Spinal cord (tissue), 10 donors: ENCODE measurements at places on chromosomes 2 and 18.

DNA sequence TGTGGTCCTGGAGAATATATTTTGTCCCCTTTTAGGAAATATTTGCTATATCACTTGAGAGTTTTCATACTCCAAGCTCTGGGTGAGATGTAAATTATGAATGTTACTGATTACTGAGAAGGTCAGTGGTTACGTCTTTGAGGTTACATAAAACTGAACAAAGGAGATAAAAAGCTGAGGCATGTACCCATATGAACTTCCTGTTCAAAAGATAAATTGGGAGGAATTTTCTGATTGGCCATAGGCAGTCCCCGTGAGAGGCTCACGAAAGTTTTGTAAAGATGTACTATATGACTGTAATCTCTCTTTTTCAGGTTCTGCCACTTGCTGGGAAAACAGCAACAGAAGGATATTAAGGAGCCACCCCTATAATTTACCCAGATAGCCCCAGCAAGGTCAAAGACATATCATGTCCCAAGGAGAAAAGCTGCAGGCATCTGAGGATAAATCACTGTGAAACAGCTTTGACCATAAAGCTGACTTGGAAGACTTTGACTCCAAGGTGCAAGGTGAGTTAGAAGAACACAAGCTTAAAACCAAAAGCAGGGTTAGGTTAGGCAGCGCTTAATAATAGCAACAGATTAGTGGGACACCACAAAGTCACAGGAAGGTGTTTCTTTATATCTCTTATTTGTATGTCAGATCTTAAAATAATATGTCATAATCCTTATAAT is 90.4 kb downstream of the OSBPL6 start:
- no peak for DNase-seq

DNA sequence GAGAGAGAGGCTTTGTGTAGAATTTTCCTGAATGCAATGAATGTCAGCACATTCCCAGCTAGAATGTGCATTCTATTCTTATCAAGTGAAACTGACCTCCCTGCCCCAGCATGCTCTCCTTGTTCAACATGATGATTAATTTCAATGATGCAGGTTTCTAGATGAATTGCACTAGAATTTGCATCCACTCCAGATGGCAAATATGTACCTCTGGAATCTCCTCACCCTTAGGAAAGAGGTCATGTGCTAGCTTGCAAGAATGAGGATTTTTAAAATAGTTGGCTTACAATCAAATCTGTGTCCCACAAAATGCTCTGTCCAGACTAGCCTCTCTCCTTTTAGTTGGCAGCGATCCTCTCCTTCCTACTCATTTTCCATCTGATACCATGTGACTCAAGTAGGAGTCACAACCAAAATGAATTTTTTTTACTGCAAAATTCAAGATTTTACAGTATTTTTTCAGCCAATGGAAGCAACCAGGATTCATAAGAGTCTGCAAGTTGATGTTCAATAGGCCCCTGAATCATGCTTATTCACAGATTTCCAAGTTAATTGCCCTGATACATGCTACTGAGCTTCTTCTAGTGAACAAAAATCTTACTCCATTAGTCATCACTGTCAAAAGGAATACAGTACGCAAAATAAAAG is 21.0 kb upstream of the STAT4 start:
- no peak for DNase-seq

DNA sequence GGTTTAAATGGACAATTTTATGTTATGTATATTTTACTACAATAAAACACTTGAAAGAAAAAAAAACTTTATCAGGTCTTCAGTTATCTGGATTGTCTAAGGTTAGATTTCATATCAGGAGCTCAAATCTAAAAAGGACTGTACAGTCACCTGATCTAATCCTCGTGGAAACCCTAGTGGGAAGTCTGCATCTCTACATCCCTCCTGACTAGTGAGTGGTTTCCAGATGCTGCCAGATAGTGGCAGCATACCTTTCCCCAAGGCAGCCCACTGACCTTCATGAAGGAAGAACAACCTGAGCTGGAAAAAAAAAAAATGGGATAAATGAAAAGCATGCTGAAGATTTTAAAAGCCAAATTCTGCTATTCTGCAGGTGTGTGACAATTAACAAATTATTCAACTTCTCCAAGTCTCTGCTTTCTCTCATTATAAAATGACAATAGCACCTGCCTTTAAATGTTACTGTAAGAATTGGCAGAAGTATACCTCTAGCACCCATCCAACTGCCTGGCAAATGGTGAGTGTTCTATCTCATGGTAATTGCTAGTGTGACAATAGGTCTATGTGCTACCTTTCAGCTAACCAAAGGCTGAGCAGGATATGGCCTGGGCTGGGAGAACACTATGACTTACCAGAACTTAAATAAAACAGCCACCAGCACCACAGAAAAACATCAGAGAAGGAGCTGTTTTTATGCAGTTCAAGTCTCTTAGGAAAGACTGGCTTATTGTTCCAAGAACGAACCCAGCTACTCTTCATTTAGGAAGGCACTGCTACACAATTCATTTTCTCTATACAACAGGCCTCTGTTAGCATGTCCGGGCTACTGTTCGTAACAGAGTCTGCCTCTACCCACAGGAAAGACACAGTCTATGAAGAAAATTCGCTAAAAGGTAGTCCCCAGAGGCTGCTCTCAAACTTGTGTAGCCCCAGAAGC is 8.6 kb downstream of the CLASP1 start:
- no peak for DNase-seq

GRCh38 chr18:45526114-45526841 is 89.0 kb upstream of the SLC14A2 start:
- DNase-seq = peak; percentile 68

DNA sequence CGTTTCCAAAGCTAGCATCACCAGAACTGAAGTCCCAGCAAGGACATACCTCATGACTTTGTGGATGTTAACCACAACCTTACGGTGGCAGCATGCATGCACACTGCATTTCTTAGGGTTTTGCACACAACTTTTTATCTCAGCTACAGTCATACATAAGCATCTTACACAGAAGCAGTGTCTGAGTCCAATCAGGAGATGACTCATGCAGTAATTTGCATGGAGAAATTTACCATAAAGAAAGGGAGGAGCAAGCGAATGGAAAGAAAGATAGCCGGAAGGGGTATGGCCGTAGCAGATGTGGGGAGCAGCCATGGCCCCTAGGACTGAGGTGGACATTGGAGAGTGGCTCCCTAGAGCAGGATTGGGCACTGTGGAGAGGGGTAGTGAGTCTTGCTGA is 522.5 kb downstream of the GALR1 start:
- DNase-seq = no peak

- no peak for DNase-seq
Observed at GRCh38 chr2:1544478-1545069, 131.3 kb downstream of the TPO start.

GRCh38 chr18:47985866-47986265 is 55.4 kb upstream of the SMAD2 start:
- DNase-seq = no peak

DNA sequence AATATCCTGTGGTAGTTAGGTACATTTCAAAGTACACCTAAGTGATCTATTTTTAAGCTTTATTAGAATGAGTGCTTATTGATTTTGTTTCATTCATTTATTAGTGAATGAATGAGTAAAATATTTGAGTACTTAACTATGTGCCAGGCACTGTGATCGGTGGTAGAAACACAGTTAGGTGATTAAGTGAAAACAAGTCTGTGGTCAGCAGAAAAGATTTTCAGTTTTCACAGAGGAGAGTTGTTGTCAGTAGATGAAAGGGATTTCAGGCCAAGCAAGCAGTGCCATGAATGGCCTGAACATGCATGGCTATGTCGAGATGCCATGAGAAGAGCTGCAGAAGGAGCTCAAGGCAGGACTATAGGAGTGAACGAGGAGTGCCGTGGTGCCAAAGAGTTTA is 85.9 kb downstream of the SPTBN1 start:
- no peak for DNase-seq

DNA sequence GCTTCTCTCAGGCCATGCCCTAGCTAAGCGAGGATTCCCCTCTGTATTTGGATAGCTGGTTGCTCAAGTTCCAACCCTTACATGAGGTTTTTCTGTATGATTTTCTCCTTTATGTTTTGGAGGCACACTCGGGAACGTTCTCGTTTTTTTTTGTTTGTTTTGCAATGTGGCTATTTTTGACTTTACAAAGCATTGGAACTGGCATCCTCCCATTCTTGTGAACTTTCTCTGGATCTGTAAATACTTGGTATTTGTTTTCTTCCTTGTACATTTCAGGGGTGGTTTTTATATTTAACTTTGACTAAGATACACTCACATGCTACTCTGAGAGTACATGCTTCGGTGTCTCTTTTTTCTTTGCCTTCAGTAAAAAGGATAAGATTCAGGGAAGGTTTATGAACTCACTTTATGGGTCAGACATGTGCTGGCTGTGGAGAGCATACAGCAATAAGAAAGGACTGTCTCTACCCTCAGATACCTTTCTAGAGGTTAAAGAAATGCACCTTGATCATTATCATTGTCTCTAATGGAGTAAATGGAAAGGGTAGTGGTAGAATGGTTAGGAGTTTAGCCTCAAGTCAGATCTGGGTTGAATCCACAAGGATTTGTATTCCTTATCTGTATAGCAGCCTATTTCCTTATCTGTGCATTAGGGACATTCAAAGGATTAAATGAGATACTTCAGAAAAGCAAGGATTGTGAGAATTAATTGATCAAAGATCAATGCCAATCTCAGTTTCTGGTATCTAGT is 61.9 kb downstream of the MEIS1 start:
- no peak for DNase-seq

DNA sequence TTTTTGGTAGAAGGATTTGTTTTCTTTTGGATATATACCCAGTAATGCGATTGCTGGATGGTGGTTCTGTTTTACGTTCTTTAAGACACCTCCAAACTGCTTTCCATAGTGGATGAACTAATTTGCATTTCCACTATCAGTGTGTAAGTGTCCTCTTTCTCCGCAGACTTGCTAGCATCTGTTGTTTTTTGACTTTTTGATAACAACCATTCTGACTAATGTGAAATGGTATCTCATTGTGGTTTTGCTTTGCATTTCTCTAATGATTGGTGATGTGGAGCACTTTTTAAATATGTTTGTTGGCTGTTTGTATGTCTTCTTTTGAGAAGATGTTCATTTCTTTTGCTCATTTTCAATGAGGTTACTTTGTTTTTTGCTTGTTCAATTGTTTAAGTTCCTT is 260.9 kb upstream of the CWC22 start:
- no peak for DNase-seq

- DNase-seq = no peak
Observed at GRCh38 chr2:37868866-37869265, 56.2 kb upstream of the RMDN2 start.

GRCh38 chr2:208686665-208687064 is 280.1 kb downstream of the PTH2R start:
- no peak for DNase-seq

- DNase-seq = no peak
Observed at GRCh38 chr2:54572262-54572635, 116.1 kb downstream of the SPTBN1 start.

- DNase-seq = no peak
Observed at GRCh38 chr2:172082944-172083627, 2.2 kb upstream of the DLX1 start.

DNA sequence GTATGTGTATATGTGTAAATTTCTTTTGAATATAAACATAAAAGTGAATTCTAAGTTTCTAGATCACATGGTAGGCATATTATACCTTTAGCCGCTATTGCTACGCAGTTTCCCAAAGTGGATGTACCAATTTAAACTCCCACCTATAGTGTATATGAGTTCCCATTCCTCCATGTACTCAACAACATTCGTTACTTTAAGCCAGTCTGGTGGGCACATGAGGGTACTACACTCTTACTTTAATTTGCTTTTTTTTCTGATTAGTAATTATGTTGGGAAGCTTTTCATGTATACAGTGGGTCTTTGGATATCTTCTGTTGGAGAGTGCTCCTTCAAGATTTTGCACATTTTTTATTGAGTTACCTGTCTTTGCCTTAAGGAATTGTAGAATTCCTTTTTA is 683.8 kb downstream of the ERBB4 start:
- DNase-seq = no peak

GRCh38 chr2:176562359-176563078 is 293.3 kb downstream of the MTX2 start:
- DNase-seq = no peak

DNA sequence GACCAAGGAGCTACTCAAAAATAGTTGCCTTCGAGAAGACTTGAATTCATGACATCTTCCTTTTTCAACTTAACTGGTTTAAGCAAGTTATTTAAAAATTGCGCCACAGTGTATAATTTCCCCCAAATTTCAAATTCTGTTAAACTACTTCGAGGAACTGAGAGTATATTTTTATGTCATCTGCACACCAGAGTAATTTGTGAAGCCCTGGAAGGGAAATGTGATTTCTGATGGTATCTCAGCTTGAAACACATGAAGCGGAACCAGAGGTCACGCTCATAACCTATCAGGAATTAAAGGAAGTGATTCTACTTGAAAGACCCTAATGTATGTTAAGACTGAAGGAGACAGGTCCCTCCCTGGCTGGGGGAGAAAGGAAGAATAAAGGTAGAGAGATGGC is 33.9 kb upstream of the DARS1 start:
- DNase-seq = no peak

- no peak for DNase-seq
Observed at GRCh38 chr2:48439102-48439501, 90.9 kb upstream of the STON1 start.

DNA sequence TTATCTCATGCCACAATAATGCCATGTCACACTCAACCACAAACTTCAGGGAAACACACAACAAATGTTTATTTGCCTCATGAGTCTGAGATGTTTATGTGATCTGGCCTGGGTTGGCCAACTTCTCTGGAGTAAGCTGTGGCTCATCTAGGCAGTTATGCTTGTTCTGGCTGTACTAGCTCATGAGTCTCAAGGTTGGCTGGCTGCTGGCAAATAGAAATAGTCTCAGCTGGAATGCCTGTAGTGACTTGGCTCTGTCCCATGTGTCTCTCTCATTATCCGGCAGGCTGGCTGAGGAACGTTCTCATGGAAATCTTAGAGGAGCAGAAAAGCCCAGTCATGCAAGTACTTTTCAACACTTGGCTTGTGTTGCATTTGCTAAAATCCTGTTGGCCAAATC is 234.9 kb upstream of the CDH2 start:
- DNase-seq = no peak

DNA sequence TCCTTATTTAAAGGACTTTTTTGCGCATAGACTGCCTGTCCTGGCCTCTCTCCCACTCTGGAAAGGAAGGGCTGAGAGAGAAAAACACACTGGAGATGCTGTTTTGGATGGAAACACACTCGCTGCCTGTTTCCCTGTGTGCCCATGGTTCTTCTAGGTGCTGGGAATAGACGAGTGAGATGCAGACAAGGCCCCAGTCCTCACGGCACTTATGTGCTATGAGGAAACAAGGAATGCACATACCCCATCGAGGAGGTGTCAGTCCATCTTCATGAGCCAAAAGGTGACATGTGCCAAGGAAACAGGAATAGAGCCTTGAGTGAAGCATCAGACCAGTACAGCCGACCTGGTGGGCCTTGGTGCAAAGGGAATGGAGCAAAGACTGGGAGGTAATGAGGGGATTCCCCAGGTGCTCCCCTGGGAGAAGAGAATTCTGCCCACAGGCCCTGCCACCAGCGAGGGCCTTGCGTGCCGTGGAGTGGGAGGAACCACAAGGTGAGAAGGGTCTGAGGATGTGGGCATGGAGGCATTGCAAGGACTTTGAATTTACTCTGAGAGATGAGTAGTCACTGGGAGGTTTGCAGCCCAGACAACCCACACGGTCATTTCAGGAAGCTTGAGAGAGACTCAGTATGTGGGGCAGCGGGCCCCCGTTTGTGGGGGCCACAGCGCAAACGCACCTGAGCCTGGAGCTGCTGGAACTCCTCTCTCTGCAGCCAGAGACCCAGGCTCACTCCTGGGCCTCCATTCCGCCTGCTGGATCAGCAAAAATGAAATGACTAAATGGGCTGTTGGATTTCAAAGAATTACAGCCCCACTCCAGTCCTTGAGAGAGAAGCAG is 197.5 kb upstream of the COPS8 start:
- no peak for DNase-seq
